ENCODE measurements at places on chromosomes 2 and 18. TPM values are rescaled to one million over a fixed set of nuclear protein-coding genes. Genes with fewer than 3 reads are reported as not detected.

DNA sequence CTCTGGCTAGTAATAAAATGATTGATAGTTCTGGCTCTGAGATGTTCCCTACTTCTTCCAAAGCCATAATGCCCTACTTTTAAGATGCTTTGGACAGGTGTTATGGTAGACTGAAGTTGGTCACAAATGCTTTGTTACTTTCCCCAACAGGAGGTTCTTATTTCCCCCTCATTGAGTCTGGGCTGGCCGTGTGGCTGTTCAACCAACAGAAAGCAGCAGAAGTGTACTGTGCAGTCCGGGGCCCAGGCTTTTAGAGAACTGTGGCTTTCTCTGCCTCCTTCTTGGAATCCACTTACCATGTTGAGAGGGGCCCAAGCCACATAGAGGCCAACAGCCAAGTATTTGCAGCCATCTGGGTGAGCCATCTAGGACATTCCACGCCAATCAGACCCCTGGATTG is 94.2 kb downstream of the KCTD1 start:
- DNase-seq: no peak

GRCh38 chr18:76459687-76460350 is 35.2 kb downstream of the ZNF516 start:
- DNase-seq: no peak

The APOB gene
- 93.2 TPM for total RNA-seq

The TEKT4 gene
- 0.37 TPM for total RNA-seq

The NOL4 gene
- 0.19 TPM for total RNA-seq

The AKAIN1 gene
- not detected for total RNA-seq

Data from right cardiac atrium (tissue), 5 donors.